ENCODE measurements at places on chromosomes 1 and 21. TPM values are rescaled to one million over a fixed set of nuclear protein-coding genes. Genes with fewer than 3 reads are reported as not detected.

DNA sequence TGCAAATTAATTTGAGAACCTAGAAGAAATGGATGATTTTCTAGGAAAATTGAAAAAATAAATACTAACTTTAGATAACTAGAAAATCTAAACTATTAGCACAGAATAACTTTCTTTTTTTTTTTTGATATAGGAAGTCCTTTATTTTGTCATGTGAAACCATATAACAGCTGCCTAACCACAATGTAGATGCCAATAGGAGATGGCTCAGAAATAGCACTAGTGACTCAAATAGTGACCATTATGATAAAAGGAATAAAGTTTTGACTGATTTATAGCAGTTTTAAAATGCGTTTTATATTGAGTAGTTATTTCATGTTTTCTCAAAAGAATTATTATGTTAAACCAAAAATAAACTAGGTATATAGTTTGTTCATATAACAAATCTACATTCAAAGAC lies 158.0 kb upstream of the CACYBP start:
- ATAC-seq: no peak

GRCh38 chr1:66343569-66344325 lies 190.2 kb upstream of the SGIP1 start:
- no peak for ATAC-seq

Gene PRKCZ
- 21.1 TPM for total RNA-seq

DNA sequence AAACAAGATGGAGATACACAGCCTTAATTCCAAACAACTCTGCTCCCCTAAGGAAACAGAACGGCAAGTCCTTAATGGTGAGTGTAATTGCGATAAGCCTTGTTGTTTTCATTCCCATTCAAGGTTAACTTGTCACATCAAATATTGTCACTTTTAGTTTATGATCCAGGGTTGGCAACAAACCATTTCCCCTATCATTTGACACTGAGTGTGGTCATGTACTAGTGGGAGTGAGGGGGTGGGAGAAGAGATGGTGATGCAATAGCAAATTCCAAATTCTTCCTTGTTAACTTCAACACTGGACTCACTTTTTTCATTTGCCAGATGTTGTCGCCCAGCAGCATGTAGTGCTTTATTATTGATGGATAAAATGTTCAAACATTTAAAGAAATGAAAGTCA lies 140.4 kb downstream of the ZNF326 start:
- no peak for ATAC-seq

- no peak for ATAC-seq
Measured at GRCh38 chr1:45490121-45490625, 790 bp downstream of the TESK2 start.

DNA sequence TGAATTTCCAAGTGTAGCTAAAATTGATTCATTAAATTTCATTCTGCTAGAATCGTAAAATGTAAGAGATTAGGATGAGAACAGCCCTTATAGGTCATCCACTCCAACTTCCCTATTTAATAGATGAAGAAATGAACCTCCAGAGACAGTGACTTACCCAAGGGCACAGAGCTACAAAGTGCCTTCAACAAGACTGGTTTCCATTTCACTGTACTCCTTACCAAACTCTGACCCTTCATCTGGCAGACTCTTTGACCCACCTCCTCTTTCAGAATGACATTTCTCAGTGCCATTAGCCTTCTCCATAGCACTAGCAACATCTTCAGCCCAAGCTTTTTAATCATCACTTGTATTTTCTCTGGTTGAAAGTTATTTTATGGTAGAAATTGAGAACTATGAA lies 161.3 kb downstream of the NEK7 start:
- no peak for ATAC-seq

GRCh38 chr1:115710859-115711624 lies 57.5 kb downstream of the CASQ2 start:
- no peak for ATAC-seq
